ENCODE measurements at places on chromosomes 2 and 18.
A peak's percentile ranks its signal among the peaks of the same experiment; 100 is the strongest.

DNA sequence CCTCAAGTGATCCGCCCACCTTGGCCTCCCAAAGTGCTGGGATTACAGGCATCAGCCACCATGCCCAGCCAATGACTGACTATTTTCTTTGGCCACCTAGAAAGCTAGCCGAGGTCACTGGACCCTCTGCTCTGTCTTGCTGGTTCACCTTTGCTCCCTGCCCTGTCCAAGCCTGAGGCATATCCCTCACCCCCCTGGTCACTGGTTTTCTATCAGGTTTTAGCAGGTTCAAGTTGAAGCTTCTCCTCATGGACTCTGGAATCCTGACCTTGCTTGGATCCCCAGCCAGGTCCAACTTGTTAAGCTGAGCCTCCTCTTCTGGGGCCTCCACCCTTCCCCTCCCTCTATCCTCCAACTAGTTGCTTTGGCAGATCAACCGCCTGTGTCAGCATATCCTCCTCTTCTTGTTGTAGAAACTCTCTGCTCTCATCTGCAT lies 33.4 kb downstream of the PAX8 start:
- DNase-seq = no peak

GRCh38 chr2:59720296-59720866 lies 833.1 kb downstream of the BCL11A start:
- DNase-seq = no peak

DNA sequence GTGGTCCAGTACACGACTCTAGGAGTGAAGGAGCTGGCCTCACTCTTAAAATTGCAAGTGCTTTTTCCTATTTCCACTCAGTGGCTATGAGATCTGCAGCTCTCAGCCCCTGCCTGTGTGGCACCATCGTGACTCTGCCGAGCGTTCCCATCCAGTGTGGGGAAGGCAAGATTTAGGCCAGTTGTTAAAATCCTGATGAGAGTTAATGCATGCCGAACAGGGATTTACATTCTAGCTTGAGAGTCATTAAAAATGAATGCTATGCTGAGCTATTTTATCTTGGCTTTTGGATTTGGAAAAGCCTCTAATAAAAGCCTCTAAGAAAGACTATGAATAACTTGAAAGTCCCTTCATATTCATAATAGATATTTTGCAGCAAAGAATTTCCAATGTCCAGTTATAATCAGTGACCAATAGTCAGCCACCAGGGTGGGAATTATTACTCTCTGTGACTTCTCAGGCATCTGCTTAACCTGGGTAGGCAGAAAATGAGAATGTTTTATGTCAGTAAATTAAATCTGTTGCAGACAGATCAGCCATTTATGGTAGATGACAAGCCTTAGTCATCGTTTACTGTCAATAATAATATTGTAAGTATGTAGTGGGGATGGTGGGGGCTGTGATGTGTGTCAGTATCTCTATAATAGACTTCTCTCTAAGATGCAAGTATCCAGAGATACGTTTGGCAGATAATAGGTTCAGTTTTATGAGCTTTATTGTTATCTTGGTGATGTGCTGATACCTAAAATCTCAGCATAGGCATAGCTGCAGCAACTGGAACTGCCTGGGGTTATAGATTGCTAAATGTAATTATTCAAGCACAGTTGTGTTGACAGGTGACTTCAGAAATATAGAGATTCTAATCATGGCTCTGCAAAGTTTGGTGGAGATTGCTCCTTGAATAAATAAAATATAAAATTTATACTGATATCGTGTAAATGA lies 207.8 kb downstream of the SOCS6 start:
- no peak for DNase-seq

GRCh38 chr2:159879051-159879604 lies 81.1 kb upstream of the CD302 start:
- no peak for DNase-seq

- no peak for DNase-seq
These were observed 642 bp upstream of the STEAP3 start for GRCh38 chr2:119222863-119223520.

GRCh38 chr2:105005181-105005951 lies 32.5 kb upstream of the MRPS9 start:
- no peak for DNase-seq

DNA sequence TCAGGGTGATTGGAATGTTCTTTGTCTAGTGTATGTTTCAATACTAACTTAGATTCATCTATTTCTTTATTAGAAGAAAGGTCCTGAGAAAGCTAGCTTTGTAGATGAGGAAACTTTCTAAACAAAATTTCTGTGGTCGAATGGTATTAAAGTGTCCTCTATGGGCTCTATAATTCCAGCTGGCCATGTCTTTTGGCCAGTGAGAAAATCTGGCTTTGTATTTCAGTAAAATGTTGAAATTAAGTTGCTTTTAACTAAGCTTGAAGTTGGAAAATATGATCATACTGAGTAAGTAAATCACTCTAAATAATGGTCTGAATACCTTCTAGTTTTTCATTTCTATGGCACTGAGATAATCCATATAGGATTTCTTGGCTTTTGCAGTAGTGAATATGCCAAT lies 148.8 kb downstream of the RDH14 start:
- no peak for DNase-seq

GRCh38 chr2:37637985-37638384 lies 33.5 kb downstream of the CDC42EP3 start:
- DNase-seq = no peak

- DNase-seq = peak; percentile 57
These were observed 2.5 kb downstream of the CRIM1 start for GRCh38 chr2:36357847-36358659.

DNA sequence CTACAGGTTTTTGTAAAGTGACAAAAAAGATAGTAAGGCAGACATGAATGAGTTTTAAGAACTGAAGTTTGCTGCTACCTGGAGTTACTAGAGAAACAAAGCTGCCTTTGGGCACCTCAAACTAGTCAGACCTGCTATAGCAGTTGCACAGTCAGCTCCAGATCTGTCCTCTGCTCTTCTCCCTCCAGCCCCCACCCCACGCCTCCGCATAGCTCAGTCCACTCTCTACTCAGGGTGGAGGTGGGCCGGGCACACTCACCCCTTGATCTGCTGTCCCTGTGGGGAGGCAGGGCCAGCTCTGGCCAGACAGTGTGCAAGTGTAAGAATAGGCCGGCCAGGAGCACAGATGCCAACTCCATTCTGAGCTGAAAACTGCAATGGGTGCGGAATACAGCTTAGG lies 4.1 kb downstream of the SERTAD2 start:
- no peak for DNase-seq

DNA sequence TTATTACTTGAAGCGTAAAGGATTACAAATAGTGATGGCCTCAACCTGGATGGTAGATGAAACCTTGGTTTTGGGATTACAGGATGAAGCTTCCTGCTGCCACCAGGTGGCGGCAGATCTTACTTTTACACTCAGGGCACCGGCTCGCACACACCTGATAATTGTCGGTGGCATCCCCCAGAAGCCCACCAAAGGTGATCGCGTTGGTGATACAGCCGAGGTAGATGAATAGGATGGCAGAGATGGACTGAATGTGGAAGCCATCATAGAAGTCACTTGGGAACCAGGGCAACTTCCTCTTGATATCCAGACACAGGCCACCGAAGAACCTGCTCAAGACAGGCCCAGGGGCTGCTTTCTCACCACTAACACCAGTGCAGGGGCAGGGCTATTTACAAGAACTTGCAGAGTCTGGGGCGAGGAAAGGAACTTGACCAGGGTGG lies 51.8 kb downstream of the MTHFD2 start:
- peak; percentile 51 for DNase-seq

DNA sequence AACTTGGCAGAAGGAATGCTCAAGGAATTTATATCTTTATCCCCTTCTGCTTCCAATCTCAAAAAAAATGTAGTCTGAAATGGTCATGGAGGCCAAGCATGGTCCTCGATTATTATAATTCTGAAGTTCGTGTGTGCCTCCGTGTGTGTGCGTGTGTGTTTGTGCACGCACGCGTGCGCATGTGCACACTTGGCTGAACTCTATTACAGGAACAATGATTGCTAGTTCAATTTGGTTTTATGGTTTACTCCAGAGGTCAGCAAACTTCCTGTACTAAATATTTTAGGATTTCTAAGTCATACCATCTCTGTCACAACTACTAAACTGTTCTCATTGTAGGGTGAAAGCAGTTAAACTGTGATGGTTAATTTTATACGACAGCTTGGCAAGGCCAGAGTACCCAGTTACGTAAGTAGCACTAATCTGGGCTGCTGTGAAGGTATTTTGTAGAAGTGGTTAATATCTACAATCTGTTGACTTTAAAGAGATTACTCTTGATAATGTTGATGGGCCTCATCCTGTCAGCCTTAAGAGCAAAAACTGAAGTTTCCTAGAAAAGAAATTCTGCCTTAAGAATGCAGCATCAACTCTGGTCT lies 5.8 kb upstream of the MARCHF7 start:
- peak; percentile 14 for DNase-seq

GRCh38 chr2:45938649-45939511 lies 287.4 kb downstream of the PRKCE start:
- no peak for DNase-seq

DNA sequence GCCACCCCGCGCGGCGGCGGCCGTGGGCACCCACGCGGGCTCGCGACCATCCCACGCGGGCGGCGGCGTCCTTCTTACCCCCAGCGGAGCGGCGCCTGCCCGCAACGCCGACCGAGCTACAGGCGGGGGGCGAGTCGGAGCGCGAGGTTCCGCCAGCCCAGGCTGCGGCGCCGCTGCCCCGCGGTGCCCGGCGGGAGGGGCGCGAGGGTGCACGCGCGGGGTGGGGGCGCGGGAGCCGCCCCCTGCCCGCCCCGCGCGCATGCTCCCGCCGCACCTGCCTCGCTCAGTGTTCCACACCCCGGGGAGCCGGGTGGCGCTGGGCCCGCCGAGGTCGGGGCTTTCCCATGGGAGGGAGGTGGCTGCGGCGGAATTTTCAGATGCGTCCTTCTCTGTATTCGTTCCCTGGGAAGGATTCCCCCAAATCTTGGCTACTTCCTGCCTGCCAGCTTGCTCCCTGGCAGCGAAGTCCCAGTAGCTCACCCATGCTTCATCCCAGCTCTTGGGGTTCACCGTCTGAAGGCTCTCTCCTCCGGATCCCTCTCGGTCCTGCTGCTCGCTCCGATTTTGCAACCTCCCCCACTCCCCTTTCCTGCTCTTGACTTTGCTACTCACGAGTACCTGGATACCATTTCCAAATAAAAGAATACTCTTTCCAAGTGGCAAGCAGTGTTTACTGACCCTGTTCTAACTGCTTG lies at the start of gene L3MBTL4:
TSS of gene L3MBTL4 (minus strand) at position 189 of the 695 bp plus-strand sequence. CDS start 103,286 bp downstream, outside the sequence.
- DNase-seq = no peak

DNA sequence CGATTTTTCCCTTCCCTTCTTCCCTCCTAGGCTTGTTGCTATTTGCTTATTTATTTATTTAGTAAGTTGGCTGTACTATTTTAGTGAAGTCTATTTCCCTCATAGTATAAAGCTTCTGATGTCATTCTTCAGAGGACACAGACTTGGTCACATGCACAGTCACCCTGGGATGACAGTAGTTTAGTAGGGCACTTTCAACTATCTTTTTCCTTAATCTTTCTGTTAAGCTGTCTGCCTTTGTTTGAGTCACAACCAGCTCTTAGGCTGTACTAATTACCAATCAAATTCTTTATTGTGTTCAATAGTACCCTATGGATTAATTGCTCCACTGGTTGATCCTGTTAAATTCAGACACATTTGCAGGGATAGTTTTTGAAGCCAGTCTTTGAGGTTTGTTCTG lies 26.9 kb upstream of the RAB31 start:
- no peak for DNase-seq

- no peak for DNase-seq
These were observed 85.2 kb downstream of the EML4 start for GRCh38 chr2:42254186-42254895.

GRCh38 chr2:202624133-202624532 lies 10.6 kb upstream of the FAM117B start:
- DNase-seq = no peak

GRCh38 chr2:96580771-96581170 lies 44.2 kb downstream of the ARID5A start:
- no peak for DNase-seq

DNA sequence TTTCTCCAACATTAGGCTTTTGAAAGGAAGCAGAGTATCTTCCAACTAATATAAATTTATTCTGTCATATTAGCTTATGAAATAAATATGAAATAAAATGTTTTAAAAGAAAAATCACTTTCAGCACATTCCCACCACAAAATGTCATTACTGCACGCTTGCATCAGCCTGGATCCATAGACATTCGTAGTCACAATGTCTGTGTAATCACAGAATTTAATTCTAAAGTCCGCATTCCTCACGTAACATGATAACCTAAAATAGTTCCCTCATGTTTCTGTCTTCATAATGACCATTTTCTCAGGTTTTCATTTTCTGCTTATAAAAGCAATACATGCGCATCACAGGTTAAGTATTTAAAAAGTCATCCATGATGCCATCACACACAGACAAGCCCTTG lies 47.1 kb downstream of the HDAC4 start:
- no peak for DNase-seq

- DNase-seq = no peak
These were observed 55.2 kb upstream of the RALBP1 start for GRCh38 chr18:9419956-9420631.

DNA sequence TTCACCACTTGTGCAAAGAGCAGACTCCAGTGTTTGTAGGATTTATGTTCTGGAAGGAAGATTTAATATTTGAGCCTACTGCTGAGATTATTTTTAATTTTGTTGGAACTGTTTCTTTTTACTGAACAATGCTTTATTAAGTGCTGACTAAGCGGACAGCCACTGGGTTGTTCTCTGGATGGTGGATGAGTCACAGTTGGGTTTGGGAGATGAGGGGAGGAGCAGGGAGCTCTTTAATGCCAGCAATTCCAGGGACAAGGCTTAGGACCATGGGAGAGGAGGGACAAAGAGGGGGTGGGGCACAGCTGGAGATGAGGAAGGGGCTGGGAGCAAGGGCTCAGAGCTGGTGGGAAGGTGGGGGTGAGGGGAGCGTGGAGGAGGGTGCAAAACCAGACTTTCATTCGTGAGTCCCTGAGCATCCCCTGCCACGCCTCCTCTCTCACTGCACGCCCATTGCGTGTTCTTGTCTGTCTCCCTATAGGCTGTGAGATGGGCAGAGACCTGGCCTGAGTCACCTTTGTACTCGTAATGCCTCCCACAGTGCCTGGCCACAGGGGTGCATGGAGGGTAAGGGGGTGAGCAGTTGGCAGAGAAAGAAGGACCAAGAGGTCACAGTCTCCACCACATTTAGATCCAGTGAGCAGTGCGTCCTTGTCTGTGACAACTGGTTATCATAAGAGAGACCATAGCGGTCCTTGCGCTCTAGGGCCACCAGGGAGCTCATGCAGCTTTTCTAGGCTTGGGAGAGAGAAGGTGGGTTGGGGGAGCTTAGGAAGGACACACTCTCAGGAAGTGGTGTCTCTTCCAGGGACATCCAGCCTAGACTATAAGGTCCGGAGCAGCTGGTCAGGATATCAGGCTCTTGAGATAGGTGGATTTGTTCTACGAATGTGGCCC lies 18.4 kb downstream of the SLC4A3 start:
- no peak for DNase-seq

- DNase-seq = no peak
These were observed 5.8 kb upstream of the ADNP2 start for GRCh38 chr18:80103231-80103630.

Measured in KBM-7 (cell line).